ENCODE measurements at places on chromosomes 1 and 21. TPM values are rescaled to one million over a fixed set of nuclear protein-coding genes. Genes with fewer than 3 reads are reported as not detected.

- H3K4me3 ChIP-seq: no peak overlapping the region
- H3K27me3 ChIP-seq: no peaks in the 10 kb centered on the region
- DNase-seq: no peak
- no peaks in the 10 kb centered on the region for H3K36me3 ChIP-seq
- H3K27ac ChIP-seq: no peak overlapping the region
These were observed 424.4 kb upstream of the NFIA start for GRCh38 chr1:60657926-60658325.

Gene KIRREL1
- polyA plus RNA-seq: 47.8 TPM

GRCh38 chr1:196317535-196318522 is 290.4 kb downstream of the KCNT2 start:
- no peaks in the 10 kb centered on the region for H3K27me3 ChIP-seq
- no peaks in the 10 kb centered on the region for H3K36me3 ChIP-seq
- no peaks in the 10 kb centered on the region for H3K4me1 ChIP-seq
- no peak for DNase-seq

Gene SLAMF9
- 0.19 TPM for polyA plus RNA-seq

- H3K4me1 ChIP-seq: no peaks in the 10 kb centered on the region
- H3K4me3 ChIP-seq: no peak overlapping the region
- H3K27me3 ChIP-seq: no peaks in the 10 kb centered on the region
- no peaks in the 10 kb centered on the region for H3K36me3 ChIP-seq
These were observed 113.1 kb downstream of the ZNF648 start for GRCh38 chr1:181948372-181948771.
